ENCODE measurements at places on chromosomes 4 and X.

DNA sequence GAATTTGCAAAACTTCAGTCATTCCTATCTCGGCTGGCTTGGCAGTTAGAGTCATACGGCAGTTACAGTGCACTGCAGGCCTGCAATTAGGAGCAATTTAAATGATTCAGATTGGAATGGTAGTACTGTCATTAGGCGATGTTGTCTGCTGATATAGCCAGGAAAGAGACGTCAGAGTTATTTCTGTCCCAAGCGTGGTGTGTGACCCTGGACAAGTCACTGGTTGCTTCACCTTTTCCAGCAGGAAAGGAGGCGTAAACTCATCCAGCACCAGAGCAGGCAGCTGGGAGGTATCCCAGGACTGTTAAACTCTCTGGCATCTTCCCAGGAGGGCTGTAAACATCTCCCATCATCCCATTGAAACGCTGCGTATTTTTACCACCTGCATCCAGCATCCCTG is 836 bp upstream of the LNX1 start:
- no peak for DNase-seq

DNA sequence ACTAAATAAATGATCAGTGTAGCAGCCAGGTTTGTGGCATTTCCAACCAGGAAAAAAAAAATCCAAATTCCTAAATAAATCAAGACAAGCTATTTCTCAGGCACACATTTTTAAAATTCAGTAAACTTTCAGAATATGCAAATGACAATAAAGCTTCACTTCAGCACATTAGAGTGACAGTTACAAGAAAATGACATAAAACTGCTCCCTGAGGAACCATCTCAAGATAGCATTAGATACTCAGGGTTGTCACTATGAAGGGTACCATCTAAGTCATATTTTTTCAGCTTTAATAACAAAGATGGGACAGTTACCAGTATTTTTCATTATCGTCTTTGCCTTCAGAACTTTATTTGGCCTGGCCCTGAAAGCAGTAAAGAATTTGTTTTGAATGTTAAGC is 411.3 kb upstream of the RASGEF1B start:
- DNase-seq: no peak

GRCh38 chrX:30373479-30373878 is 64.3 kb upstream of the NR0B1 start:
- DNase-seq: no peak

- DNase-seq: no peak
These were observed 20.2 kb upstream of the CHRNA9 start for GRCh38 chr4:40314951-40315350.

DNA sequence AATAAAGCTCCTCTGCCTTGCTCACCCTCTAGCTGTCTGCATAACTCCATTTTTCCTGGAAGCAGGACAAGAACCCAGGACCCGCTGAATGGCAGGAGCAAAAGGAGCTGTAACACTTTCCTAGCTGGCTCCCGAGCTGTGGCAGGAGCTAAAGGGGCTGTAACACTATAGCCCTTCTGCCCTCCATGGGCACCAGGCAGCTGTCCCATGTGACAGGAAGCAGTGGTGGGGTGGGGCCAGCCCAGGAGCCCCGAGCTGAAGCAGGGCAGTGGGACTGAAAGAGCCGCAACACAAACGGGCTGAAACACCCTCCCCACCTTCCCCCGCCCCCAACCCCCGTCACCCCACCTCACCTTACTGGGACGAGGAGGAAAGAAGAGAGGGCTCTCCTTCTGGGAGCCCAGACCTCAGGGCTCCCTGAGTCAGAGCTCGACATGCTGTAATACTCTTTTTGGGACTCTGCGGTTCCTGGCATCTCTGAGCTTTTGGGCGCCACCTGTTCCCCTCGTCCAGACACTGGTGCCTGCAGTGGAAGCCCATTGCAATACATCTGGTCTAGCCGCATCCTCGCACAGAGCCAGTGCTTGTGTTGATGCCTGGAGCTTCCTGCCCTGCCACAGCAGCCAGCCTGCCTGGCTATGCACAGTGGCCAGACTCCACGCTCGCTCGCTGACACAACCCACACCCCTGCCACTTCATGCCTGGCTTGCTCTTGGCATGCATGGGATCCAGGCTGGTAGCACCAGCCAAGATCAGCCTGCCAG is 39.4 kb downstream of the PPM1K start:
- DNase-seq: no peak

DNA sequence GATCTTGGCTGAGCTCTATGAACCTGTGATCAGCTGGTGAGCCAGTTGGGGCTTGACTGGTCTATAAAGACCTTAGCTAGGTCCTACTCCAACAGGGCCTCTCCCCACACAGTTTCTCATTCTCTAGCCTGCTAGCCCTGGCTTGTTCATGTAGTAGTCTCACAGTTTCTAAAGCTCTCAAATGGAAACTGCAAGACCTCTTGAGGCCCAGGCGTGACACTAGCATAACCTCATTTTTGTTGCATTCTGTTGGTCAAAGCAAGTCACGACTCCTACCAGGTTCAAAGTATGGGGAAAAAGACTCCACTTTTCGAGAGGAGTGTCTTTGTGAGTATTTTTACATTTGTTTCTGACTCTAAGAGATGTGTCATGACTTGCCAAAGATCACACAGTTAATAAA is 50.9 kb downstream of the CEP44 start:
- DNase-seq: no peak
